ENCODE measurements at places on chromosomes 12 and 14. TPM values are rescaled to one million over a fixed set of nuclear protein-coding genes. Genes with fewer than 3 reads are reported as not detected.

The POP5 gene
- 25.3 TPM for total RNA-seq

The SELPLG gene
- 4.0 TPM for total RNA-seq

The CABP1 gene
- total RNA-seq: 0.94 TPM

The TMPRSS12 gene
- 1.4 TPM for total RNA-seq

The SLCO1A2 gene
- total RNA-seq: 0.04 TPM
